Stimulated activated naive CD4-positive, alpha-beta T cell (primary cell): ENCODE measurements at places on chromosomes 3 and 15.

DNA sequence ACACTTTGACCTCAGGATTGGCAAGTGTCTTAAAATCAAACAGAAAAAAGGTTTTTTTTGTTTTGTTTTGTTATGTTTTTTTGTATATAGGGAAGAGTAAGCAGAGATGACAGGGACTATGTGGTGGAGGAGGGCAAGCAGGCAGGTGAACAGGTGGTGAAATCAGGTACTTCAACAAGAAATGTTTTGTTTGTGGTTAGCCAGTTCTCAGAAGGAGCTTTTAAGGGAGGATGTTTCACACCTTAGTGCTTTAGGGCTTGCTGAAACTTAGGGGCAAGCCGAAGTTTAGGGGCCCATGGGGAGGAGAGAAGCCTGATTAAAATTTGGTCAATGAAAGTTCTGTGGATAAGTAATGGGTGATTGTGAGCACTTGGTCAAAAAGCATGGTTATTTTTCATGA, 370.7 kb upstream of the SLCO3A1 start:
- peak; percentile 40 for DNase-seq

DNA sequence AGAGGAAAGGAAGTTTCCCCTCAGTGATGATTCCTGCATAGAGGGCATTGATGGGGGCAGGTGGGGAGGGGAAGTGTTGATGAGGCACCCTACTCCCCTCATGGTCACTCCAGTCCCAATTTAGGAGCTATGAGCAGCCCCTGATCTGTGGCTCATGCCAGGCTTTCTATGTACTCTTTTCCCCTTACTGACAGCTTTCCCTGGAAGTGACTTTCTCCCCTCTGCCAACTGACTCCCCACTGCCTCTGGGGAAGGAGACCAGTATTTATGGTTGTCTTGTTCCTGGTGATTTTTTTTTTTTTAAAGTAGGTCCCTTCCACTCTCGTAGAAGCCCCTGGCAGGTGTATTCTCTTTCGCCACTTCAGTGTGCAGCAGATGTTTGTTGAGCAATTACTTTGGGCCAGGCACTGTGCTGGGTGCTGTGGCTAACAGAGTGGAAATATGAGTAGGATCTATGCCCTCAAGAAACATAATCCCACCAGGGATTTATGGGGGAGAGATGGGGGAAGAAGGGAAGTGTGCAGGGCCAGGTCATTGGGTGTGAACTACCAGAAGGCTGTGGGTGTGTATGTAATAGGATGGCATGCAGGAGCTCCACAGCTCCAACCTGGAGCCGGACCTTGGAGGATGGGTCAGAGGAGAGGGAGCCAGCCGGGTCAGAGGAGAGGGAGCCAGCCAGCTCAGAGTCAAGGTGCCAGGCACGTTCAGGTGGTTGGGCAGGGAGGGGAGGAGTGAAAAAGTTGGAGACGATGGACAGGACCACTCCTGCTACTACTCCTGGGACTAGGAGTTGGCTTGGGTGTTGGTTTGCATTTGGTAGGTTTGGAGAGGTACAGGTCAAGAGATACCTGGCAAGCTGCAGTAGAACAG, 3.5 kb downstream of the SMAD6 start:
- no peak for DNase-seq

- DNase-seq: no peak
Measured at GRCh38 chr15:59491062-59491461, 53.1 kb downstream of the FAM81A start.

DNA sequence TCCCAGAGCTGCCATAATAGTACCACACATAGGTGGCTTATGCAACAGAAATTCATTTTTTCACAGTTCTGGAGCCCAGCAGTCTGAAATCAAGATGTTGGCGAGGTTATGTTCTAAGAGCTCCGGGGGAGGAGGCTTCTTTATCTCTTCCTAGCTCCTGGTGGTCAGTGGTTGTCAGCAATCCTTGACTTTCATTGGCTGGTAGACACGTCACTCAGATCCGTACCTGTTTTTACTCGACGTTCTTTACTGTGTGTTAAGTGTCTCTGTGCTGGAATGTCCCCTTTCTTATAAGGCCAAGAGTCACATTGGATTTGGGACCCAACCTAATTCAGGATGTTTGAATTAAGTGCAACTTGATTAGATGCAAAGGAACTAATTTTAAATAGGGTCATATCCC, 218.5 kb upstream of the CNTN3 start:
- no peak for DNase-seq

DNA sequence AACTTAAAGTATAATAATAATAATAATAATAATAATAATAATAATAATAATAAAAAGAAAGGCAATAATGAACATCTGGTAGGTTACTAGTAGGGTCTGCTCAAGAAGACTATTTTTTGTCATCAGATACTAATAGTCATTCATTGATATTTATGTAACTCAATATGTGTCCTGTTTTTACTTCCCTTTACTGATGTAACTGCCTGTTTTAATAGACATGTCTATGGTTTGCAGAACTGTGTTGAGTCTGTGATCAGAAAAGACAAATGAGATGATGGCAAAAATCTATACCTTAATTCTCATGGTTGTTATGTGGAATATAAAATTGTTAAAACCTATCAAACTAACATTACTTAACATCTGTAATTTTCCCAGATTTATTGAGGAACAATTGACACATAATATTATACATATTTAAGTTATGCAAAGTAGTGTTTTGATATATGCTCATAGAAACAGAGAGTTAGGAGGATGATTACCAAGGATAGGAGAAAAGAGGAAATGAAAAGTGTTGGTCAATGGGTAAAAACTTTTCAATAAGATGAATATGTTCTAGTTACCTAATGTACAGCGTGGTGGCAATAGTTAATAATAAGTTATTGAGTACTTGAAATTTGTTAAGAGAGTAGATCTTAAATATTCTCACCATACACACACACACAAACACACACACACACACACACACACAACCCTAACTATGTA, 699.4 kb downstream of the ZPLD1 start:
- DNase-seq: no peak

GRCh38 chr3:188060840-188061544, 93.0 kb upstream of the LPP start:
- DNase-seq: peak; percentile 2

DNA sequence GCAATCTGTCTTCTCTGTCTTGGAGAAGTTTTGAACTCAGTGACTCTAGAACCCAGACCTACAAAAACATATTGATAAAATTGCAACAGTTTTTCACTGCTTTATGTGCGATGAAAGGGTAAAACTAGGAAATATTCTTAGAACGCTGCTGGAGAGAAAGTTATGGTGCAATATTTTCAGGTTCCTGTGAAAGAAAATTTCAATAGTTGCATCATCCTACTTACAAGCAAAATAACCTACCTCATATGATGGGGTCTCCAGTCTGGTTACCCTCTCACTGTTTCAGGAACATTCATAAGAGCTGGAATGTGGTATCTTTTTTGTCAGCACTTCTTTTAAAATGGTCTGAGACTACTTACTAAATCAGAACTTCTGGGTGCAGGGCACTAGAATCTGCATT, 27.1 kb downstream of the GATM start:
- no peak for DNase-seq

DNA sequence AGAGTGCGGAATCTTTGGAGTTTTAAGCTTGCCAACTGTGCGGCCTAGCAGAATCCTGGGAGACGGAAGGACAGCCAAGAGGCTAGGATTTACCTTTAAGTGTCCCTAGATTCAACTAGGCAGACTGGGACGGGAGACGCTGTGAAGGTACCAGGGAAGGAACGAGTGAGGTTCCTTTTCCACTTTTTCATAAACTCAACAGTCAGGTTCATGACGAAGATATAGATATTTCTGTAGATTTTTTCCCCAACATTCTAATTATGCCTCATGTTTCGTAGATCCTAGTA, 564 bp upstream of the GABPB1 start:
- no peak for DNase-seq

- no peak for DNase-seq
Measured at GRCh38 chr3:139129892-139130291, 85.2 kb upstream of the PRR23C start.

- DNase-seq: no peak
Measured at GRCh38 chr15:67815036-67815592, 10.2 kb upstream of the SKOR1 start.

DNA sequence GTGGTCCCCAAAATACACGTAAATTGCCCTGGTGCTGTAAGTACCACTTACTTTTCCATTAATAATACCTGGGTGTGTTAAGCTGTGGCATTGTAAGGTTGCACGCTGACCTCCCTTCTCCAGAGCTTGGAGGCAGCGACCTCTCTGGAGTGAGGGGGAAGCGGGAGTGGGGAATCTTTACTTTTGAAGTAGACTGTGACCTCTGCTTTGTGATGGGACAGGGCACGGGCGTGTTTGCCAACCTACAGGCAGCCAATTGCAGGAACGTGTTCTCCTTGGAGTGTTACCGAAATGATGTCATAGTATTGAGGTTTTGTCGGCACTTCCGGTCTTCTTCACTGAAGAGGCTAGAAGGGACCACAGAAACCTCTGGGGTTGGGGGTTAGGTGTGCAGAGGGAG, 227.3 kb upstream of the C2CD4B start:
- DNase-seq: no peak

- no peak for DNase-seq
Measured at GRCh38 chr3:27900316-27900715, 178.2 kb upstream of the EOMES start.

DNA sequence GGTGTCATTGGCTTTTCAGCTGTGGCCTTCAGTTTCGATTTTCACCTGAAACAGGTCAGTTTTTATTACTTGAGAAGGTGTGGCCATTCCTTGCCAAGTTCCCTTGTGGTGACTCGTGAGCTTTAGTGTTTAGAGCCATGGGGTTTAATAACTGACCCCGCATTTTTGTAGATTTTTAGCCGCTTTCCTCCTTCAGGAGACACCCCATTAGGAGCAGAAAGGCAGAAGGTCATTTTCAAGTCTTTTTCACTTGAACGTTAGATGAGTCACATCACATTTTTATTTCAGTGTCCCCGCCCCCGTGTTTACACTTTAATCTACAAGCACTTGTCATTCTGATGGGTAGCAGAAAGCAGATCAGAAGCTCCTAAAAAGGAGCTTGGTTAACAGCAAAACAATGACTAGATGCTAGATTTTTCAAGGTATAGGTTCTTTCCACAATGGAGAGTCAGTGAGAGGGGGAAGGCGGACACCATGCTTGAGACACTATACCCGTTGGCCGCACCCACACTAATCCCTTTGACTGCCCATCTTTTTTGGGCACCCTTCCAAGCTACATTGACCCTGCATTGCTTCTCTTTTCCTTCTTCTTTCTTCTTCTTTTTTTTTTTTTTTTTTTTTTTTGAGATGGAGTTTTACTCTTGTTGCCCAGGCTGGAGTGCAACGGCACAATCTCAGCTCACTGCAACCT, 132.7 kb downstream of the GHSR start:
- no peak for DNase-seq
